Mesothelial cell of epicardium (in vitro differentiated cells): ENCODE measurements at places on chromosomes 13 and 19. TPM values are rescaled to one million over a fixed set of nuclear protein-coding genes. Genes with fewer than 3 reads are reported as not detected.

DNA sequence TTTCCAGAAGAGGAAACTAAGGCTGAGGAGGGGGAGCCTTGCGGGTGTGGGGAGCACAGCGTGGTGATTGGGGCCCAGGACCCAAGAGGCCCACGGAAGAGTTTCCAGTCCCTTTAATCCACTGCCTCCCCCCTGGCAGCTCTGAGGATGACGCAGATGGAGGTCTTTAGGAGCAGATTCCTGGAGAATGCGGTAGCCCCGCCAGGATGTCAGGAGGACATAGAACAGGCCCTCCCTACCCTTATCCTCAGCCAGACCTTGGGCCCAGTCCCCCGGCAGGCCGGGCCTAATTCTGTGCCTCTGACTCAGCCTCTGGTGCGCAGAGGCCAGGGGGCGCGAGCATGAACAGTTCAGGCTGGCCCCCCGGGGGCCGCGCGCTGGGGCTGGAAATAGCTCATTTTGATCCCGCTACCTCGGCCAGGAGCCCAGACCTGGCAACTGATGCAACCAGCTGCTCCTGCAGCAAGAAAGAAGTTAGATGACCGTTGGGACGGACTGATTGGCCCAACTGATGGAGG, 461 bp upstream of the HSPB6 start:
- H3K27ac ChIP-seq = peak overlapping the region; percentile 96
- H3K36me3 ChIP-seq = peaks cover 4% of the 10 kb centered on the region
- peaks cover 9% of the 10 kb centered on the region for H3K27me3 ChIP-seq
- DNase-seq = peak; percentile 75
- H3K4me3 ChIP-seq = peak overlapping the region; percentile 97

SLAIN1 gene
- 32.8 to 33.4 TPM (median 32.9 TPM) in 3 replicates for total RNA-seq

DNA sequence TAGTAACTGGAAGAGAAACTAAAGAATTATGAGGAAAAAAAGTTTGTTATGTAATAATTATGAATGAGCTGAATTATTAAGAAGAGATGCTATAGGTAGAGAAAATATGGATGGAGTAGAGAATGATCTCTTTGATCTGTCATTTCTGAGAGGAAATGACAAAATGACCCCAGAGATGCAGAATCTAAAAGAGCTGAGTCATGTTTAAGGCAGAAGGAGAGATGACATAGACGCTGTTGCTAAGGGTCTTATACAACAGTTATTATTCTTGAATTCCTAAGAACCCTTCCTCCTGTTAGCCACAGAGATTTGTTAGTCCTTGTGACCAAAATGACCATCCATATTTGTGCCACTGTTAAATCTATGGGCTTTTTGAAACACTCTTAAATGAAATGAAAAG, 58.3 kb upstream of the FREM2 start:
- peaks cover 47% of the 10 kb centered on the region for H3K4me1 ChIP-seq
- H3K36me3 ChIP-seq = no peaks in the 10 kb centered on the region
- no peak overlapping the region for H3K4me3 ChIP-seq
- no peaks in the 10 kb centered on the region for H3K27me3 ChIP-seq
- peak overlapping the region; percentile 43 for H3K27ac ChIP-seq
- DNase-seq = no peak

GRCh38 chr19:15010501-15011300, 31.0 kb upstream of the SLC1A6 start:
- peaks cover 23% of the 10 kb centered on the region for H3K27me3 ChIP-seq
- H3K4me1 ChIP-seq = no peaks in the 10 kb centered on the region
- no peak overlapping the region for H3K4me3 ChIP-seq
- H3K27ac ChIP-seq = no peak overlapping the region
- DNase-seq = no peak
- H3K36me3 ChIP-seq = no peaks in the 10 kb centered on the region

DNA sequence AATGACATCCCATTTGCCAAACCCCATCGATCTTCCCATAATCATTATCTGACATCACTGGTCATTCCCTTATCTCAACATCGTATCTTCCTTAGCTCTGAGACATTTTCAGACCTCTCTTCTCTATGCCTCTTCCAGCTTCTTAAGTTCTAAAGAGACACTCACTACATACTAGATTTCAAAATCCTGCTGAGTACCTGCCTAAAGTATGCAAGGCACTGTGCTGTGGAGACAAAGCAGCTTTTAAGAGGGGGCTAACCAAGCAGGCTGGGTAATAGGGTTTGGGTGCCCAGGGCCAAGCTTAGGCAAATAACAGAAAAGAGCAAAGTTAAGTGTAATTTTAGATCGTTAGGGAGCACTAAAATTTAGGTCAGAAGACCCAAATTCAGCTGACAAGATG, 3.4 kb upstream of the POMP start:
- H3K27ac ChIP-seq = no peak overlapping the region
- H3K4me1 ChIP-seq = peaks cover 63% of the 10 kb centered on the region
- H3K27me3 ChIP-seq = no peaks in the 10 kb centered on the region
- H3K4me3 ChIP-seq = no peak overlapping the region
- no peaks in the 10 kb centered on the region for H3K36me3 ChIP-seq

DNA sequence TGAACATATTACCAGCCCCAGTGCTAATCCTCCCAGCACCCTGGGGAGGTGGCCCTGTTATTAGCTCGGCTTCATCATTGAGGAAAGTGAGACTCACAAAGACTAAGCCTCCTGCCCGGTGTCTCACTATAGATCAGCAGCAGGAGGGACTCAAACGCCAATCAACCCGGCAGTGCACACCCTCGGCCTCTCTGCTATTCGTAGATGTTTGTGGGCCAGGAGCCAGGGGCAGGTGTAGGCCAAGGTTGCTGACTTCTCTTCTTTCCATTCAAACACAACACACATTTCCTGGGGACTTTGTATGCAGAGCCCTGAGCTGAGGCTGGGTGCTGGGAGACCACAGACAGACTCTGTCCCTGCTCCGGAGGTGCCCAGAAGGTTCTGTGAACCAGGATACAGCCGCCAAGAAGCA, 9.4 kb upstream of the SBK3 start:
- H3K4me1 ChIP-seq = peaks cover 25% of the 10 kb centered on the region
- H3K4me3 ChIP-seq = no peak overlapping the region
- H3K27ac ChIP-seq = no peak overlapping the region
- DNase-seq = no peak
- H3K27me3 ChIP-seq = peaks cover 7% of the 10 kb centered on the region
- H3K36me3 ChIP-seq = no peaks in the 10 kb centered on the region

GRCh38 chr13:77398825-77399620, 72.1 kb upstream of the MYCBP2 start:
- DNase-seq = no peak
- no peak overlapping the region for H3K4me3 ChIP-seq
- no peak overlapping the region for H3K27ac ChIP-seq
- H3K4me1 ChIP-seq = peaks cover 4% of the 10 kb centered on the region

DNA sequence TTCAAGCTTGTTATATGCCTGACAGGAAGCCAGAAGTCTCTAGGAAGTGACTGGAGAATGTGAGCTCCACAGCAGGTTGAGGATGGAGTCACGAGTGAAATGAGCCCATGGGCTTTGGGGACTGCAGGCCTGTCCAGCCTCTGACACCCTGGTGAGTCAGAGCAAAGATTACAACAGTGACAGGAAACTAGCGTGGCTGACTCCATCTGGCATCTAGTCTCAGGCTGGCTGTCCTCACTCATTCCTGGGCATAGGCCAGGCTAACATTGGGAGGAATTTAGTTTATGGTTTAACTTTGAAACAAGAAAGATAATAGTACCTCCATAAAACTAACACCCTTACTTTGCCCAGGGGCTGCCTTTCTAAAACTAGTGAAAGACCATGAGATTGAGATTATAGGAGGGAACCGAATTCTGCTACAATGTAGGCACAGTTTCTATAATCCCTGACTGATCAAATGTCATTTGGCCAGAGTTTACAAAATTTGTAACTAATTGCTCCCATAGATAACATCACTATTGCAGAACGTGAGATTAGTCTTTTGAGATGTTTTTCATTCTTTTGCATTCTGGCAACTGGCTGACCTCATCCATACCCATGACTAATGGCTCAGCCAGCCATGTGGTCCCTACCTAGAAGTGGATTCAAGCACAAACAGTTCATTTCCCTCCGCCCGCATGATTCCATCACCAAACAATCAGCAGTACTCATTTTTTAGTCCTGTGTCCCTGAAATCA, 28.4 kb downstream of the PSG1 start:
- no peaks in the 10 kb centered on the region for H3K4me1 ChIP-seq
- H3K27ac ChIP-seq = no peak overlapping the region
- peaks cover 4% of the 10 kb centered on the region for H3K36me3 ChIP-seq
- no peak overlapping the region for H3K4me3 ChIP-seq

DNA sequence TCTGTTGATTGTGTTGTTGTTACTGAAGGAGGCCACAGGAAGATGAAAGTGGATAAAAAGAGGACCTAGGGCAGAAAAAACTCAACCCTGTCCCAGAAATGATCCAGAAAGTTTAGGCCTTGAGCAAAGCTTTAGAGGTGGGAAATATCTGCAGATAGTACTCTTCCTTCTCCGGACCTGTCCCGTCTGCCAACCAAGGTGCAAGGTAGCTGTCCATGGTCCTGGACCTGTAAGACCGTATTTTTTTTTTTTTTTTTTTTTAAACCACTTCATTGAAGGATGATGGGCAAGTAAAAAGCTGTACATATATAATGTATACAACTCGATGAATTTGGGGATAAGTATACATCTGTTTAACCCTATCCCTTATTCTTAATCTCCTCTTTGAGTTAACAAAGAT, 225.9 kb downstream of the OLFM4 start:
- no peak overlapping the region for H3K4me3 ChIP-seq
- H3K27ac ChIP-seq = no peak overlapping the region
- no peak for DNase-seq
- peaks cover 3% of the 10 kb centered on the region for H3K4me1 ChIP-seq
- H3K36me3 ChIP-seq = no peaks in the 10 kb centered on the region

GRCh38 chr19:40191836-40192646, 815 bp downstream of the MAP3K10 start:
- peak; percentile 45 for DNase-seq
- H3K4me1 ChIP-seq = peaks cover 12% of the 10 kb centered on the region
- peaks cover 20% of the 10 kb centered on the region for H3K27me3 ChIP-seq
- no peaks in the 10 kb centered on the region for H3K36me3 ChIP-seq
- H3K4me3 ChIP-seq = peak overlapping the region; percentile 64
- H3K27ac ChIP-seq = no peak overlapping the region

DNA sequence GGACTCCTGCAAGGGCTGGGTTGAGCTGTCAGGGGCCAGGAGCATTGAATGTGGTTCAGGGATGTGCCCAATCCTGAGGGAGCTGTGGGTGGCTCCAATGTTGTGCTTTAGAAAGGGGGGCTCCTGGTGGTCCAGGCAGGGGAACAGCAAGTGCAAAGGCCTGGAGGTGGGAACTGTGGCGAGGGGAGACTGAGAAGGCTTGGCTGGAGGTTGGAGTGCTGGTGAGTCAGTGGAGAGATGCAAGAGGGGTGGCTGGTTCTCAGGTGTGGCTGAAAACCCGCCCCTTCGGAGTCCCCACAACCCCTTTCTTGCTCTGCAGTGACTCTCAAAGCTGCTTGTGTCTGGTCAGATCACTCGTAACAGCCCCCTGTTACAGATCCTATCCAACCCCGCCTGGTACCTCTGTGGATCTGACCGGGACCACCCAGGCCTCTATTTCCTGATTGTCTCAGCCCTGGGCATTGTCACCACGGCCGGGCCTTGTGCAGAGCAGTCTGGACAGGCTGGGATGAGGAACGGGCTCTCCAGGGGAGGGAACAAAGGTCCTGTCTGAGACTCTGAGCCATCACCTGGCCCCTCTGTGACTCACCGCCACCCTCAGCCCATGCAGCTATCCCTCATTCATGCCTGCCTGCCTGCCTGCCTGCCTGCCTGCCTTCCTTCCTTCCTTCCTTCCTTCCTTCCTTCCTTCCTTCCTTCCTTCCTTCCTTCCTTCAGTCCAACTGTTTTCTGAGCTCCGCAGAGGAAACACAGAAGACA, 1.4 kb upstream of the KCNN1 start:
- H3K27me3 ChIP-seq = peaks cover 57% of the 10 kb centered on the region
- DNase-seq = no peak
- peaks cover 3% of the 10 kb centered on the region for H3K36me3 ChIP-seq
- H3K4me3 ChIP-seq = peak overlapping the region; percentile 77
- no peak overlapping the region for H3K27ac ChIP-seq

- peaks cover 9% of the 10 kb centered on the region for H3K4me1 ChIP-seq
- no peak overlapping the region for H3K4me3 ChIP-seq
- DNase-seq = no peak
- no peaks in the 10 kb centered on the region for H3K36me3 ChIP-seq
Measured at GRCh38 chr19:54949412-54949811, 2.1 kb upstream of the NLRP7 start.

DNA sequence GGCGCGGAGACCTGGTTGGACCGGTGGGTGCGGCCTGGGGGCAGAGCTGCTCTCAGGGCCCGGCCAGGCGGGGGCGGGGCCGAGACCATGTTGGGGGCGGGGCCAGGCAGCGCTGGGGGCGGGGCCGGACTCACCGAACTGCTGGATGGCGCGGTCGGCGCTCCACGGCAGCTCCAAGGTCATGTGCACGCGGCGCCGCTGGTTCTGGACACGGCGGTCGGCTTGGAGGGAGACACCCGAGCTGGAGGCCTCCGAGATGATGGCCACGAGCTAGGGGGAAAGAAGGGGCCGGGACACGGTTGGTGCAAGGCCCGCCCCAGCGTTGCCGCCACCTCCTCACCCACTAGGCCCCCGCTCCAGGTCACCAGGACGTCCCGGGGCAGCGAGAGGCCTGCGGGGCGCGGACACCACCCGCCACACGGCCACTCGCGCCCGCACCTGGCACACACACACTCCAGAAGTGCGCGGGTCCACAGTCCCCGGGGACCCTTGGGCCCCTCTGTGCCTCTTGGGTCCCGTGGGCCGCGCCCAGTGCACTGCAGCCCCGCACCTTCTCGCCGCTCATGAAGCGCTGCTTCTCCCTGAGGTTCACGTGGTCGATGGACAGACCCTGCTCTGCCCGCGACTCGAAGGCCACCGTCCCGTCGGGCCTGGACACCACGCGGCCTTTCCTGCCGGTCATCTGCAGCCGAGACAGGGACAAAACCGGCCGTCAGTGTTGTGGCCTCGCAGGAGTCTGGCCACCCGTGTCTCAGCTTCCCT, 8.7 kb downstream of the GPX4 start:
- H3K4me3 ChIP-seq = no peak overlapping the region
- DNase-seq = no peak
- H3K27ac ChIP-seq = no peak overlapping the region
- no peaks in the 10 kb centered on the region for H3K27me3 ChIP-seq
- no peaks in the 10 kb centered on the region for H3K4me1 ChIP-seq
- no peaks in the 10 kb centered on the region for H3K36me3 ChIP-seq

GRCh38 chr19:13436352-13436751, 69.9 kb downstream of the CACNA1A start:
- H3K4me1 ChIP-seq = no peaks in the 10 kb centered on the region
- no peak overlapping the region for H3K4me3 ChIP-seq
- no peaks in the 10 kb centered on the region for H3K27me3 ChIP-seq
- no peaks in the 10 kb centered on the region for H3K36me3 ChIP-seq
- no peak for DNase-seq
- H3K27ac ChIP-seq = no peak overlapping the region
